Epithelial cell of esophagus (primary cell): ENCODE measurements at places on chromosomes 3 and 15.
A peak's percentile ranks its signal among the peaks of the same experiment; 100 is the strongest.

DNA sequence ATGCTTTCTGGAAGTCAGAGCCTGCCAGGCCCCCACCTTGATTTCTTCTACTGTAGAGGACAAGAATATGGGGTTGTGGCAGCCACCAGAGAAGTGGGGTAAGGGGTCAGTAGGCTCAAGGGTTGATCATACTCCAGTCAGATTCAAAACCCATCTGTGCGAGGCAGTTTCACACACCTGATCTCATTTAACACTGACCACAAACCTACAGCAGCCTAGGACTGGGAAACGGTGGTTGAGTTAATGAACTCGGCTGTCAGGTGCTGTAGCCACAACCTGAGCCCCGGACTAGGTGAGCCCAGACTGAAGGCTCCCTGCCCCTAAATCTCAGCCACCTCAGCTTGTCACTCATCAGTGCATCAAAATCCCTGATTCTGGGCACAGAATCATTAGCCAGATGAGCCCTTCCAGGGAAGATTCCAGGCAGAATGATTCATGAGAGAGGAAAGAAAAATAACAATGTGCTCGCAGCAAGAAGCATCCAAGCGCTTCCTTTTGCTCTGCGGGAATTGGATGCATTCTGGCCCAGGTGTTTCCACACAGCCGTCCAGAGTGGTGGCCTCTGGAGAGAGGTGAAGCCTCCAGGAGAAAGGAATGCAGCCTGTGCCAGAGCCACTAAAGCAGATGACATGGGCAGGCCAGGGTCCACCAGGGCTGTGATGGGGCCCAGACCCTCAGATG lies 102.1 kb downstream of the SRGAP3 start:
- DNase-seq: peak; percentile 48

- DNase-seq: peak; percentile 77
Measured at GRCh38 chr15:85785887-85786780, 8.6 kb downstream of the KLHL25 start.

DNA sequence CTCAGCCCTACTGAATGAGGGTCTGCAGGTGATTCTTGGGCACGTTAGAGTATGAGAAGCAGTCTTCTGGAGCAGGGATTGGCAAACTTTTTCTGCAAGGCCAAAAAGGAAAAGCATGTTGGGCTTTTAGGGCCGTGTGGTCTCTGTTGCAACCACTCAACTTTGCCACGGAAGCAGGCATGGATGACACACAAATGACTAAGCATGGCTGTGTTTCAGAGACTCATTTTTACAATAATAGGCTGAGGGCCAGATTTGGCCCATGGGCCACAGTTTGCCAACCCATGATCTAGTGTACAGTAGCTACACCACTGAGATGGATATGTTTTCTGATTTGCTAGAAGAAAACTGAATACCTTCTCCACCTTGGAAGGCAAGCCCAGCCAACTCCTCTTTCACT lies 66.1 kb upstream of the PRICKLE2 start:
- DNase-seq: peak; percentile 95

- no peak for DNase-seq
Measured at GRCh38 chr3:134898181-134898754, 103.2 kb downstream of the EPHB1 start.

DNA sequence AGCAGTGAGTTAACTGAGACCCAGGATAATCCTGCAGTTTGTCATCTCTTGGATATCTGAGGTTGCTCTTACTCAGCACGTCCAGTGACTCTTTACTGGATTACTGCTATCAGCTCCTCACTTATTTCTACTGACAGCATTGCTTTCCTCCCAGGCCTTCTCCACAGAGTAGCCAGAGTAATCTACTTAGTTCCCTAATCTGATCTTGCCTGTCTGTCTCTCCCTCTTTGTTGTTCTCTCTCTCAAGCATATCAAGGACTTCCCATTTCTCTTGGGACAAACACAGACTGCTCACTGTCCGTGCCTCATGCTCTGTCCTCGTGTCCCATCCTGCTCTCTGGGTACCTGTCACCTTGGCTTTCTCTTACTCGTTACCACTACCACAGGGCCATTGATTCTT lies 376.2 kb downstream of the FEZF2 start:
- DNase-seq: peak; percentile 3

- DNase-seq: no peak
Measured at GRCh38 chr3:32397941-32398340, 6.3 kb downstream of the CMTM7 start.

DNA sequence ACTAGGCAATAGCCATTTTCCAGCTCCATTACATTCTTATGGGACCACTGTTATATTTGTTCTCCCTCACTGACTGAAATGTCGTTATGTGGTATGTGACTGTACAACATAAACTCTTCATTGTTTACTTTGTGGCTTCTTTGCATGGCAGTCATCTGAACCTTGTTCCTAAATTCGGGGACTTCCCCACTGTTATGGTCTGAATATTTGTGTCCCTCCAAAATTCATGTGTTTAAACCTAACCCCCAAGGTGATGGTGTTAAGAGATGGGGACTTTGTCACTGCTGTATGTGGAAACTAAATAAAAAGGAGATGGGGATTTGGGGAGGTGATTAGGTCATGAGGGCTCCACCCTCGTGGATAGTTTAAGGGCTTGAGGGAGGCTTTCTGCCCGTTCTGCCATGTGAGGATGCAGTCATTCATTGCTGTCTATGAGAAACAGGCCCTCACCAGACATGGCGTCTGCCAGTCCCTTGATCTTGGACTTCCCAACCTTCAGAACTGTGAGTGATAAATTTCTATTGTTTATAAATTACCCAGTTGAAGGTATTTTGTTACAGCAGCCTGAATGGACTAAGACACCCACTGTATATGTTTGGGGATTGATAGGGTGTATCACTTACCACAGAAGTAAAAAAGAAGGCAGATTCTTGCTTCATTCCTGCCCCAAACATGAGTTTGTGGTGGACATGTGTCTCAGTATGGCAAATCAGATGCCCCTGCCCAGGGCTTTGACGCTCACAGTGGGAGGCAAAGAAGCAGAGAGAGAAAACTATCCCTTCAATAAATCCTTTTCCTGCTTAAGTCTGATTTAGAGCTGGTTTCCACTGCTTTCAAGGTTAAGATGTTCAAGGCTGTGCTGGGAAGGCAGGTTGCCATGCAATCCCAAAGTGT lies 138.0 kb upstream of the UBE2E1 start:
- no peak for DNase-seq

DNA sequence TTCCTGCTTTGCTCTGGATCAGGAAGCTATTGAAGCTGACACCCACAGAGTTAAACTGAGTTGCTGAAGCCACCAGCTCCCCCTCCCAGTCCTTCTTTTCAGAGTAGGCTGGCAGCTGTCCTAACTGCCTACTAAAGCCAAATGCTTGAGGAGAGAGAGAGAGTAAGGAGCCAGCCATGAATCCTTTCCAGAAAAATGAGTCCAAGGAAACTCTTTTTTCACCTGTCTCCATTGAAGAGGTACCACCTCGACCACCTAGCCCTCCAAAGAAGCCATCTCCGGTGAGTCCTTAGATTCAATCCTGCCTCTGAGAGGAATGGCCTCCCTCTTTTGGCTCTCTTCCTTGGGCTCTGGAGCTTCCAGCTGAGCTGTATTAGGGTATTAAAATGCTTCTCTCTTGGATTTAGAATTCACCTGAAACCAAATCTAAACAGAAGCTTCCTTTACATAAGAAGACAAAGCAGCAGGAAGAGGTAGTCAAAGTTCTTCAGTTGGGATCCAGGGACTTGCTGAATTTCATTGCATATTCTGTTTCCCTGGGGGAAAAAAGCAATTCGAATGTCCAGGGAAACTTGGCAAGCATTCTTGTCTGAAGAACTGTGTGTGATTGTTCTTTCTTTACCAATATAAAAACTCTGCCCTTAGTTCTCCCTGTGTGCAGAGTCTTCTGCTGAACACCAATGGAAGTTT lies at the start of gene SLC15A2:
TSS of gene SLC15A2 (plus strand) at position 101 of the 690 bp plus-strand sequence. CDS start at position 177, 76 bp downstream.
- DNase-seq: no peak

- DNase-seq: no peak
Measured at GRCh38 chr15:79023918-79024317, 66.7 kb downstream of the RASGRF1 start.

DNA sequence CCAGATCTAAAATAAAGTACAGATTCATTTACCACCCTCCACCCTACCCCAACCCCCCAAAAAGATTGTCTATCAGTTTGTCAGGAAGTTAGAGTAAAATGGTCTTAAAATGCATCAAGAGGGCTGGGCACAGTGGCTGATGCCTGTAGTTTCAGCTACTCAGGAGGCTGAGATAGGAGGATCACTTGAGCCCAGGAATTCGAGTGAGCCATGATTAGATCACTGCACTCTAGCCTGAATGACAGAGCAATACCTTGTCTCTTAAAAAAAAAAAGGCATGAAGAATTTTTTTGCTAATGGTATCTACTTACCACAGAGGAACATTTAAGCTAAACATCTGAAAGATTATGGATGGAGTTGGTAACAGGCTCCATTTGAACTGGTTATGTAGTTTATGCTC lies 71.0 kb downstream of the RBM6 start:
- peak; percentile 55 for DNase-seq

DNA sequence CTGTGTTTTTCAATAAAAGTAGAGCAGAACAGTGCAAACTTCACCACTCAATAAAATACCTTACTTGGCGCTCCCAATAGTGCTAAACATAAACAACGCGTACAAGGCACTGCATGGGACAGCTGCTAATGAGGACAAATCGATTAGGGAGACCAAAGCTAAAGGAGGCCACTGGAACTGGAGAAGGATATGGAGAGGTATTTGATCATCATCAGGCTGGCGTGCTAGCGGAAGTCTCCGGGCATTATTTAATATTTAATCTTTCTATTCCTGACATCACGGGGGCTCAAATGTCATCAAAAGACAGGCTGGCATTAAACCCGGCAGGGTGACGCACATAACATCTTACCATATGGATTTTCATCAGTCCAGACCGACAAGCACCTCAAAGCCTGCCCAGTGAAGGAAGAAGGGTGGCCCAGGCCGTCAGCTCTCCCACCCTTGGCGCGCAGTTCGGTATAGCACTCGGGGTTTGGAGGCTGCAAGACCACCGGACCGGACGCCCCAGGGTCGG lies 604 bp downstream of the CCPG1 start:
- DNase-seq: peak; percentile 27

GRCh38 chr3:100030346-100030745 lies 84.0 kb downstream of the FILIP1L start:
- DNase-seq: peak; percentile 93

DNA sequence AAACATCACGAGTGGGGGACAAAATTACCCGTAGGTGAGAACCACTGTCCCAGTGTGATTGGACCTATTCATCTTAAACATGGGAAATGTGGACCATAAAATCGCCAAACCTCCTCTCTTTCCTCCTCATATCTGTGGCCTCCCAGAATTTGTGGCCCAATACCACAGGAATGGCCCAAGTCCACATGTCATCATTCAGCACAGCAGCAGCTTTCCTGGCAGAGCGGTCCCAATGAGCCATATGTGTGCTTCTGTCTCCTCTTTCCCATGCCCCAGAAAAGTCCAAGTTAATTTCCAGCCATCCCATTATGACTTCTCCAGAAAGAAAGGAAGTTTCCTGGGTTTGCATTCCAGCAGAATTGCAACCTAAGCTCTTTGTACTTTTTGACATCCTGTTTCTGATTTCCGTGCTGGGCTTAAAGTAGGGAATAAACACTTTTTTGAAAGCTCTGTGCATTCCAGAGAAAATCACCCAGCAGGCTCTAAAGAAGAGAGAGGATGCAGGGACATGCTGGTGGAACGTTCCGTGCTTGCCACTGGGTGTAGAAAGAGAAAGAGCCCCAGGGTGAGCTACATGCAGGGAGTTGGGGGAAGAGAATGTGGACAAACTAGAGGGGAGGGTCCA lies 259.4 kb upstream of the PROK2 start:
- no peak for DNase-seq

DNA sequence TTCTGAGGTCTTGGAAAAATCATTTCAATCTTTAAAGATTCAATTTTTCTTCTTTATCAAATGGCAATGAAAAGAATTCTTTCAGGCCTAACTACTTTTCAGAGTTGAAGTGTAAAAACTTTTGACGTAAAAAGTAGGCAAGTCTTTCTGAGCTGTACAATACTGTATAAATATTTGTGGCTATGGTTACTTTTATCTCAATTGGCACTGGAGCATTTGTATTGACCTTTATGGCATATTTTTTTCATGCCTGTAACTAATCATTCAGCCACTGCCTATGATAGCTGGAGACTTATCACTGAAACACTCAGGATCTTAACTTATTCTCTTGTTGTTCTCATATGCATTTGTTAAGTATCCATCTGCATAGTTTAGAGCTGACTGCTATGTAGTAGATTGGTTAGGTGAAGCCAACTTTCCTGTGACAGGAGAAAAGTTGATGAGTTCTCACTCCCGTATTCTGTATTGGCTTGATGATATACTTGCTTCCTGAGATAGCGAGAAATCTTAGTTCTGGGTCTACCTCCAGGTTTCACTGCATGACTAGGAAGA lies 290.4 kb upstream of the TBL1XR1 start:
- no peak for DNase-seq

- no peak for DNase-seq
Measured at GRCh38 chr3:10335190-10335738, 14.4 kb upstream of the SEC13 start.

GRCh38 chr3:167983583-167983982 lies 112.1 kb downstream of the GOLIM4 start:
- no peak for DNase-seq

DNA sequence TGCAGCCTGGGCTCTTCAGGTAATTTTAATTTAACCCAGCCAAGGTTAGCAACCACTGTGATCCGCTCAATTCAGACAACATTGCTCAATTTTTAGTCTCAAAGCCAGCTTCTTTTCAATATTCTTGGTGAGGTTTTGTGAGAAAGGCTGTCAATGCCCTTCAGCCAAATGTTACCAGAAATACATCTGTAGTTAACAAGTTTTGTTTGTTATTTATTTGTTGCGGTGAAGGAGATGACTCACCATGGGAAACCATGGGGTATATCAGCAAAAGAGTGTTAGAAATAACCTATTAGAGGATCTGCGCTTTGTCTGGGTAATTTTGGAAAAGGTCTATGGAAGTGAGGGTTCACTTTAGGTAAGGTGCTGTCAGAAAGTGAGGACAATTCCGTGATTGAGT lies 5.0 kb downstream of the SLC9C1 start:
- DNase-seq: no peak

DNA sequence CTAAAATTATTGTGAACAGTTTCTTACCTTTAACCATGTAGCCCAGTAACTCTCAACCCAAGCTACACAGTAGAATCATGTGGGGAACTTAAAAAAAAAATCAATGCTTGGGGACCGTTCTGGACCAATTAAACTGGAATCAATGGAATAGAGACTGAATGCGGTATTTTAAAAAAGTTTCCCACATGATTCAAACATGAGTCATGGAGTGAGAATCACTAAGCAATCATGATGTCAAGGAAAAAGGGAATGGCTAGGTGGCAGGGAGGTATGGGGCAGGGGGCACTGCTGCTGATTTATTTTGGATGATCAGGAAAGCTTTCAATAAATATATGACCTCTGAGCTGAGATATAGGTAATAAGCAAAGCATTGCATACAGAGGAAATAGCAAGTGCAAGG lies 250.5 kb upstream of the RORA start:
- DNase-seq: peak; percentile 19

GRCh38 chr3:136329593-136329992 lies 79.5 kb downstream of the PCCB start:
- DNase-seq: no peak
